ENCODE measurements at places on chromosomes 11 and 22.

GRCh38 chr11:68043029-68043348 is 4.2 kb downstream of the TCIRG1 start:
- DNase-seq = no peak

DNA sequence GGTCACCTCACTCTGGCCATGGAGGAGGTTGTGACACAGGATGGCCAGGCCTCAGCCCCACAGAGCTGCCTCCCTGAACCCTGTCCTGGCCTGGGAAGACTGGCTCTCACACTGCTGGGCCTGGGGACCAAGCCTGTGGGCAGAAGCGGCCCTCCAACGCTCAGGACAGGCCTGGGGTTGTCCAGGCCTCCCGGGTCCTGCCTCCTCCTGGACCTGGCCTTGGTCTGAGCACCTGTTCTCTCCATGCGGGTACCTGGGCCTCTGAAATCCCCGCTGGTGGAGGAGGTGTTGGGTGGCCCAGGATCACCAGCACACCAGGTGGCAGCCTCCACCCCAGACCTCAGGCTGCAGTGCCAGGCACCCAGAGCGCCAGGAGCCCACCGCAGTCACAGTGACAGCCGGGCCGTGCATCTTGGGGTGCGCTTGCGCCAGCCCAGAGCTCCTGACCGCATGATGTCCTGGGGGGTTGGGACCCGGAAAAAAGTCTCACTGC is 16.1 kb upstream of the PIM3 start:
- DNase-seq = no peak

- no peak for DNase-seq
Observed at GRCh38 chr22:37817705-37818408, 5.3 kb upstream of the GALR3 start.

GRCh38 chr22:45483918-45484499 is 18.7 kb upstream of the FBLN1 start:
- no peak for DNase-seq

DNA sequence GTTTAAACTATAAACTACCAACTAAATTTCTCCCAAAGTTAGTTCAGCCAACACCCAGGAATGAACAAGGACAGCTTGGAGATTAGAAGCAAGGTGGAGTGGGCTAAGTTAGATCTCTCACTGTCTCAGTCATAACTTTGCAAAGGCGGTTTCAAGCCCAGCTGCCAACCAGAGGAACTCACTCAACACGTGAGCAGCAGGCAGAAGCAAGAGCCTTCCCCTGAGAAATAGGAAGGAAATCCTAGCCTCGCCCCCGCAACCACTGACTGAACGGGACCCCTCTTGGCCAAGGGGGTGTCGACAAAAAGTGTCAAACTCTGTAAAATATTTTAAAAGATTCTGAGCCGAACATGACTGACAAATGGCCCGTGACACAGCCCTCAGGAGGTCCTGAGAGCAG is 4.4 kb upstream of the KRTAP5-9 start:
- DNase-seq = no peak

- no peak for DNase-seq
Observed at GRCh38 chr11:62245271-62245753, 3.3 kb downstream of the SCGB1D2 start.

DNA sequence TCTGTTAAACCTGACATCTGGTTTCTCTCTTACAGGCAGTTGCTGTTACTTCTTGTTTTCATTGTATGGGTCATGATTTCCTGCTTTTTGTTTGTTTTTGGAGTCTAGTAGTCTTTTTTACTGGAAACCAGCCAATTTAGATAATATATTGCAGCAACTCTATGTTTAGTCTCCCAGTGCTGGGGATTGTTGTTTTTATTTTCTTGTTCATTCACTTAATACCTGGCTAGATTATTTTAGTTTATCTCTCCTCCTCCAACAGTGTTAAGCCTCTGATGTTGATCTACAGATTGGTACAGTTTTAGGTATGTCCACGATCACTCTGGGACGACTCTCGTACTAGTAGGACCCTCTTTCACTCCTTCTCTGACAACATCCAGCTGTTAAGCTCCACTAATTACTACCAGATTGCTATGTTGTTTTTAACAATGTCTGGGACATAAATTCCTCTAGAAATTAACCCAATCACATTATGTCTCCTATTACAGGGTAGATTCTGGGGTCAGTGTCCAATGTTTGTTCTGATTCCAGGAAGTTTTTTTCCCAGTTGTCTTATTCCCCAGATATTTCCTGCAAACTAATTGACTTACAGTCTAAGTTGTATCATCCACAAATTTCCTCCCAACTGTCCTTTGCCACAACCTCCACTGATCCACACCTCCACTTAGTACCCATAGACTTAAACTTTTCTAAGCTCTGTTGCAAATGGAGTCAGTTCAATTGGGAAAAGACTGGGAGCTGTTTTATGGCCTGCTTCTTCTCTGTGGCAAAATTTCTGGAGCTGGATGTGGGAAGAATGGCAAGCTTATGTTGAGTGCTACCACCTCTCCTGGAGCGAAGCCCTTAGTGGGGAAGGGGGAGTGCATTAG is 1280.6 kb upstream of the CNTN5 start:
- peak; percentile 1 for DNase-seq

DNA sequence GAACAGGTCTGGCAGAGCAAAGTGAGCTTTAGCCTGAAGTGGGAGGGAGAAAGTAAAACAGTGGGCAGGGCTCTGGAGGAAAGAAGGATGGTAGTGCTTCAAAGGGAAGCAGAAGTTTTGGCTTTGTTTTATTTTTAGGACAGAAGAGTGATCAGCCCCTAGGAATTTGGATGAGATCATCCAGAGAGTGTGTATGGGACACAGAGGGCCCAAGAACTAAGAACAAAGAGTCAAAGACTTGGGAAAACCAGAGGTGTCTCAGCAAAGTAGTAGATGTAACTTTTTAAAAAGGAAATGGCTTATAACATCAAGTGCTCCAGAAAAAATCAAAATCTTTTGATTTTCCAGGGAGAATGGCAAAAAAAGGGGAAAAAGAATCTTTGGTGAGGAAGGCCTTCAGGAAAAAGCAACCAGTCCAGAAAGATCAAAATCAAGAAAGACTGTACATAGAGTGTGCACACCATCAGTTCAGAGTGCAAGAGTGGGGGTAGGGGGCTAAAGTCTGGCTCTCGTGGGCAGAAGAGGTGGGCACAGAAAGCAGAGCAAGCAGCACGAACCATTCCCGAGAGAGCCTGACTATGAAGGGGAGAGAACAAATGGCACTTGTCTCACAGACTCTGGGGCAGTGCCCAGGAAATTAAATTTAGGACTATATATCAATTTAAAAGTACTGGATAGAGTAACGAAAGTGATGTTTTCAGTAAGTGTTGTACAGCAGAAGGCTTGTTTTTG is 30.0 kb downstream of the MAPK1 start:
- peak; percentile 76 for DNase-seq

DNA sequence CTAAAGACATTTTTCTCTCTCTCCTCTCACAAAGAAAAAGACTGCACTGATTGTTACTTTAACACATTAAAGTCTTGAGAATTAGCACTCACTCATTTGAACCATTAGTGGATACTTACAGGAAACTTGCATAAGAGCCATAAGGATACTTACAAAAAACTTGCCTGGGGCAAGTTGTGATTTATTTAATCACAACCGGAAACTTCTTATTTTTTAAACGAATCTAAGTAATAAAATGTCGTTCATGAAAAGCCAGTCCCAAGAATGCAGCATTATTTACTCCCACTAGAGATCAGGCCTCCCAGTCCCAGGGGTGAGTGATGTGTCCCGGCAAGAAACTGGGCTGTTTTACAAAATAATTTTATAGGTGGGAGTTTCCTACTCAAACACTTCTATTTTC is 59.3 kb upstream of the TTC12 start:
- no peak for DNase-seq

- DNase-seq = no peak
Observed at GRCh38 chr11:64234647-64235379, 429 bp downstream of the VEGFB start.

GRCh38 chr22:44575381-44576268 is 77.6 kb upstream of the RTL6 start:
- no peak for DNase-seq

GRCh38 chr11:31720225-31720624 is 90.9 kb downstream of the PAX6 start:
- no peak for DNase-seq

- no peak for DNase-seq
Observed at GRCh38 chr11:76030286-76030685, 176.0 kb downstream of the WNT11 start.

DNA sequence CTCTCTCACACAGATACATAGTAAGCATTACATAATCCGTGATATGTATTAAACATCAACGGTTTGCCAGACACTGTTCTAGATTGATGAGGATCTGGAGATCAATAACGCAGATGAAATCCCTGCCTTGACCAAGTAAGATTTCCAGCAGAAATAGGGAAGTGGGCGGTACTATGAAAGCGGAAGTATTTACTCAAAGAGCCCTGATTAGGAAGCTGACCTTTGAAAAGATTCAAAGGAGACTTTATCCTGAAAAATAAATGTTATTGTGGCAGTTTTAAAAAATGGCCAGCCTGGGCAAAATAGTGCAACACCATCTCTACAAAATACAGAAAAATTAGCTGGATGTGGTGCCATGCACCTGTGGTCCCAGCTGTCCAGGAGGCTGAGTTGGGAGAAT is 26.8 kb downstream of the GAB2 start:
- no peak for DNase-seq

GRCh38 chr11:31812383-31813381 is 1.6 kb upstream of the PAX6 start:
- DNase-seq = no peak

GRCh38 chr22:26846645-26847044 is 189.3 kb downstream of the MIAT start:
- DNase-seq = no peak

DNA sequence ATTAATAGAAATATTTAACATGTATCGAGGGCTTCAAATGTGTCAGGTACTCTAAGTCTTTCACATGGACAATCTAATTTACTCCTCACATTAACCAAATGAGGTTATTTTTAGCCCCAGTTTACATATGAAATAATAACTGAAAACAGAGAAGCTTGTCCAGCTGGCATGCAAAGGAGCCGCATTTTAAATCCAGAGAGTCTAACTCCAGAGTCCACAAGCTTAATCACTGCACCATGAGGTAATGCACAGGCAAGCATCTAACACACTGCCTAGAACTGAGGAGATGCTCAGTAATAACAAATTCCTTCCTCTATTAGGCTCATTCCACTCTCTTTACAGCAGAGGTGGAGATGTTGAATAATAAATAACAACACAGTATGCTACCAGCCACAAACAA is 165.7 kb upstream of the GUCY1A2 start:
- no peak for DNase-seq

DNA sequence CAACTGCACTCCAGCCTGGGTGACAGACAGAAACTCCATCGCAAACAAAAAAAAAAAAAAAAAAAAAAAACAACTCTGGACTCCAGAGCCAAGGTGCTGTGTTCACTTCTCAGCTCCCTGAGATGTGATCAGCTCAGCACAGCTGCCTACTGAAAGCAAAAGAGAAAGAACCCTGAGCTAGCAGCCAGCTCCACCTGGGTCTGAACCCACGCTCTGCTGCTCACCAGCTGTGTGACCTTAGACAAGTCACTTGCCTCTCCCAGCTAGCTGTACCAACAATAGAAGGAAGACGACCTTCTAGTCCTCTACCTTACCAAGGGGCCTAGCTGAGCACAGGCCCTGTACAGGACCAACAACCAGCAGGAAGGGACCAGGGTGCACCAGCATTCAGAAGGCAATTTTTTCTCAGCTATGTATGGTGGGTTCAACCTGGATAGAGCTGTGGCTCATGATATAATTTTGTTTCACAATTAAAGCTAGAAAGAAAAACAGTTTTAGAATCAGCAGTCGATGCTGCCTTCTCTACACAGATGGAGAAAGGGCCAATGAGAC is 3.8 kb downstream of the DGCR2 start:
- no peak for DNase-seq

GRCh38 chr11:110085255-110085838 is 7.8 kb upstream of the ZC3H12C start:
- no peak for DNase-seq

DNA sequence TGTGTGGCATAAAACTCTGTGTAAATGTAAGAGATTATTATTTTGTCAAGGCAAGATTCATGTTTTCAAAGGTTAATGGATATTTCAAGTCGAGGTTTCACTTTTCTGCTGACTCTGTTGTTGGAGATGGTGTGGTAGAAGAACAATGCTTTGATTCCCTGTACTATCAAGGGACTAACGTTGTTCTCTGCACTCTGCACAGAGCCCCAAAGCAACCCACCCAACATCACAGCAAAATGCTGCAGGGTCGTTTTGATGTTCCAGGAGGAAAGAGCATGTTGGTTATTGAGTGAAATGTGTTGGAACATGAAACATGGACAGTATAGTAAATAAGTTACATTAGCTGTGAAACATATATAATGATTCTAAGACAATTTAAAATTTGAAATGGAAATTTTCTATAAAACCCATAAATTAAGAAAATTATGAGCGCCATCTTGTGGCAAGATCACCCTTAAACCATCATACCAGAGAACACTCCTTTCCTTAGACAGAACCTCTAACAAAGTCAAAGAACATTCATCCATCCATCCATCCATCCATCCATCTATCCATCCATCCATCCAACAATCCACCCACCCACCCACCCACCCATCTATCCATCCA is 164.4 kb upstream of the ZBED5 start:
- no peak for DNase-seq

DNA sequence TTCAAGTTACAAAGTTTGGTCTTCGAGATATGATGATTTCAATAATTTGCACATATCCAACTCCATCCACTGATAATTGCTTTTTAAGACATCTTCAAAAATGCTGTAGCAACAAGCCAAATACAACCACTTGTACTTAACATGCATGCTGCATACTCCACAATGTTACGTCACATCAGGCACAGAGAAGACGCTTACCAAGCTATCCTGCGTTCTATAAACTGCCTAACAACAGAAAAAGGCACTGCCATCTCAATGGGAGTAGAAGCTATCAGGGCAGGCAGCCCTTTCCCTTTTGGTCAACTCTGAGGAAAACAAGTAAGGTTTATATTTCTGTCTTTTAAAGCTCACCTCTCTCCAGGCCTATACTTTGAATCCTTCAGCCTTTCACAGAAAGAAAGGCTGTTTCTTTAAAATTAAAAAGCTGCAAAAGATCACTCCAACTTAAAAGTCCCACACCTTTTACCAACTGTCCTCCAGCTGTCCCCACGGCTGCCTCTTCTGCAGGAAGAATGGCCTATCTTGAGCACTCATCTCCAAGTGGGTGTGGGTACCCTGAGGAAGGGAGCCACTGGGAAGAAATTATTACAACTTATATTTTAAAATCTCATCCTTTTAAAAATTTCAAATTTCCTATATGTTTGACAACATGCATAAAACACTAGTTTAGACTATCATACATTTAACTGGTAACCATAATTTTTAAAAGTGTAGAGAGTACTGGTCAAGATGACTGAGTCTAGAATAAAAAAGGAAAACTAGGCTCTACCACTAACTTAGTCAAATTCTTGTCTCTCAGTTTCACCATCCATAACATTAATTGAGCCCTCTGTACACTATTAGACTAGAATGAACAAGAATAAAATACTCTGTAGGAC is 14.5 kb downstream of the PHF21A start:
- no peak for DNase-seq

DNA sequence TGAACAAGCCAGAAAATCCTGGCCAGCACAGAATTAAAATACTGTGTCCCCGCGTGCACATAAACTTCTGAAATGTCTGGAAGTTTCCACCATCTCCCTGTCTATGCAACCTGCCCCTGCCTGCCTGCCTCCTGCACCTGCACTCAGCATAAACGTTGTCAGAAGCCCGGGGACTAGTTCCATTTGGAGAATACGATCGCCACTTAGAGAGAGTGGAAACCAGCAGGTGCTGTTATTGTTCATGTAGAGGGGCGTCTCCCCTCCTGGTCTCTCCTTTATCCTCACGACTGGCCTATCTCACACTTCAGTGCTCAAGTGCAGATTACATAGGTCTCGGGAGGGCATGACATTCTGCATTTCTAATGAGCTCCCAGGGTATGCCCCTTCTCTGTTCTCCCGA is 35.6 kb downstream of the MPPED1 start:
- DNase-seq = no peak

Data from stromal cell of bone marrow (primary cell).